Activated T-helper 1 cell treated with anti-CD3 and anti-CD28 coated beads, Interleukin-2, amount 50 U/mL, for 16 hours (primary cell): ENCODE measurements at places on chromosomes 2 and 18.

GRCh38 chr2:78408795-78409118 is 616.7 kb upstream of the REG3G start:
- DNase-seq, result no peak

DNA sequence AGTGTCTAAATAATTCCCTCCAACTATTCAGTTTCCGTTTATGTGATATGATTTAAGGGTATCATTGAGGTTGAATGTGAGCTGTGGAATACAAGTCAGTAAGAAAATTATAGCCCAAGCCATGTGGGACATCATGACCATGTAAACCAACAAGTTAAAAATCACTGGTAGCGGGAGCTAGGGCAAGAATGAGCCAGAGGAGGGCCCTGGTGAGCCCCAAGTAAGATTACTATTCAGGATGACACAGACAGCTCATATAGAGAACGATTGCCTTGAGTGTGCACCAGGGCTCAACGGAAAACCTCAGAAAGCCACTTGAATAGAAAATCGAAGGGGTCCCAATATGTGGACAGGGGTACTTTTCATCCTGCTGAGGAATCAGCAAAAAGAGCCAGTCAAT is 87.8 kb upstream of the RBMS1 start:
- no peak for DNase-seq

- no peak for DNase-seq
Measured at GRCh38 chr2:8148260-8149006, 533.4 kb upstream of the ID2 start.

- DNase-seq, result no peak
Measured at GRCh38 chr2:182447863-182448262, 21.0 kb upstream of the PDE1A start.

DNA sequence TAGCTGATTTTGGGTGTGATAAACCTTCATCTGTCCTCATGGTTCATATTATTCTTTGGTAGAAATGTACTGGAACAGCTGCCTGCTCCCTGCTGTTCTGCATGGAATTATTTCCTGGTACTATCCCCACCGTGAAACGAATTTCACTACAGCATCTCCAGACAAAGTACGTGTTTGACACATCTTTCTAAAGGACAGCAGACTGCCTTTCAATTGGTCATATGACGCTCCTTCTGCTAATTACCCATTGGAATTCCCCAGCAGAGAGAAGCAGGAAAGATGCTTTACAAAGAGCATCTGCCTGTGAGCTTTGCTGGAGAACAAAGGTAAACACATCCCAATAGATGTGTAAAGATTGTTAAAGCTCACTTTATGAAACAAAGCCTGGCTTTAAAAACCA is 4.4 kb upstream of the RFX8 start:
- no peak for DNase-seq

GRCh38 chr2:219071131-219071816 is 10.6 kb upstream of the IHH start:
- no peak for DNase-seq

GRCh38 chr18:59884351-59884750 is 15.4 kb upstream of the PMAIP1 start:
- DNase-seq, result no peak

DNA sequence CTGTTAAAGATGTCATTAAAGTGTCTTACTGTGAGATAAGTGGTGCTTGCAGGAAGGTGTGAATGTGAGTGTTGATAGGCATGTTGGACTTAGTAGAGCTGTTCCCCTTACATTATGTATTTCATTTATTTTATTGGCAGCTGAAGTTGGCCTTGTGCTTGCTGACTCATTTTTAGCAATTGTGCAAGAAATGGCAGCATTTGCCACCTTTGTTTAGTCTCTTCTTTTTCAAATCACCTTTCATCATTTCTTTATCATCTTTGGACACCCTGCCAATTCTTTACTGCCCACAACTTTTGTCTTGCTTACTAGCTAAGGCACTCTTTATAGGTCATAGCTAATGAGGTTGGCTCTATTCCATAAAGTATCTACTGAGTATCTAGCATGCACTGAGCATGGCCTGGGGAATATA is 130.3 kb upstream of the LYPD6 start:
- DNase-seq, result no peak

DNA sequence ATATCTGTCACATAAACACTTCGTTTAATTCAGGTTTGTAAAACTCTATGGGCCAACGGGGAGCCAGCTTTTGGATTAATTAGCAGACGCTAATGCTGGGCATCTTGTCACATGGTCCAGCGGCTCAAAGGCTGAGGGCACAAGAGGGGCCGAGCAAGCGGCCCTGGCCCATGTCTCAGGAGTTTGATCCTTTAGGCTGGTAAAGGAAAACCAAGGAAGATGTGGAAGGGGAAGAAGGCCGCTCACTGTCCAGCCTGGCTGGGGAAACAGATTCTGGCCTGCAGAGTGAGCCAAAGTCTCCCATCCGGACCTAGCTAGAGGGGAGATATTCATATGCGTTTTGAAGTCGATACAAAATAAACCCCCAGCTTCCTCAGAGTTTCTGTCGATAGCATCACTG is 248.6 kb upstream of the SIX2 start:
- no peak for DNase-seq

DNA sequence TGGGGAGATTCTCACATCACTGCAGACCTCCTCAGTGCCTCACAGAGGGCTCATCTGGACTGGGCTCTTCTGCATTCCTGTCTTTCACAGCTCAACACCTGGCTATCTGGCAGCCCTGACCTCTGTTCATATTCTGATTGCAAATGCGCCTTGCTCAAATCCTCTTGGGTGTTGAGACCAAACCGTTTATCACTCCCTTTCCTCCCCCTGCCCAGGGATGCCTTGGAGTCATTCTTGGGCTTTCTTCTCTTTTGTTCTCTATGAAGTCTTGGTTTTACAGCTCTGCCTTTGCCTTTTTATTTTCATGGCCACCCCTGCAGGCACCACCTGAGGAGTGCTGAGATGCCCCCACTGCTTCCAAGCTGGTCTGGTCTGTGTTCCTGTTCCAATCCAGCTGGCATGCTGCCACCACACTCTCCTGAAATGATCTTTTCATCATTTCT is 26.3 kb downstream of the TUBB6 start:
- DNase-seq, result no peak

DNA sequence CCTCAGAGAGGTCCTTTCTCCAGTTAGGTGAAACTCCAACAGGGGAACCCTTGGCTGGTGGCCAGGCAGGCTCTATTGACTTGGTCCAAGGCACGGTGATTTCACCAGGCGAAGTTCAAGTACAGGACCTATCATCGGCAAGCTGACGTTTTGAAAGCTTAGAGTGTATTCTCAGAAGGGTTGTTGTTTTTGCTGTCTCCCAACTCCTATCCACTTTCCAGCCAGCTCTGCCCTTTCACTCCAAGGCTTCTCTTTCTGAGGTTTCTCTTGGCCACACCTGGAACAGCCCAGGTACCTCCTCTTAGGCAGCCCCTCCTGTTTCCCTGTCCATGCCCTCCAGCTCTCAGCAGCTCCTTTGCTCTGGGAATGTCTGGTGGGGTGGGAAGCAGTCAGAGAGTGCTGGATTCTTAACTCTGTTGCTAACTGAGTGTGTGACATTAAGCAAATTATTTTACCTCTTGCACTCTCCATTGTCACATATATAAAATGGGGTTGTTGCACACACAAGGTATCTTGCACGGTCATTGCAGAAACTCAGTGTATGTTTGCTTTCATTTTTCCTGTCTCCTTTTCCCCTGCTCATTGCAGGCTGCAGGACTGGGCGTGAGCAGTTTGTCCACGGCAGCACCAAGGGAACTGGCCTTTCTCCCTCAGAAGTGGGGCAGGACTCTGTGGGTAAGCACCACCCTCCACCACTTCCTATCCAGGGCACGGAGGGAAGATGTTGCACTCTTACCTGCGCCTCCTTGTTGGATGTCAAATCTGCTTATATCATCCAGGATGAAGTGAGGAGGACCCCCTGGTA is 30.2 kb downstream of the CAPN13 start:
- no peak for DNase-seq

DNA sequence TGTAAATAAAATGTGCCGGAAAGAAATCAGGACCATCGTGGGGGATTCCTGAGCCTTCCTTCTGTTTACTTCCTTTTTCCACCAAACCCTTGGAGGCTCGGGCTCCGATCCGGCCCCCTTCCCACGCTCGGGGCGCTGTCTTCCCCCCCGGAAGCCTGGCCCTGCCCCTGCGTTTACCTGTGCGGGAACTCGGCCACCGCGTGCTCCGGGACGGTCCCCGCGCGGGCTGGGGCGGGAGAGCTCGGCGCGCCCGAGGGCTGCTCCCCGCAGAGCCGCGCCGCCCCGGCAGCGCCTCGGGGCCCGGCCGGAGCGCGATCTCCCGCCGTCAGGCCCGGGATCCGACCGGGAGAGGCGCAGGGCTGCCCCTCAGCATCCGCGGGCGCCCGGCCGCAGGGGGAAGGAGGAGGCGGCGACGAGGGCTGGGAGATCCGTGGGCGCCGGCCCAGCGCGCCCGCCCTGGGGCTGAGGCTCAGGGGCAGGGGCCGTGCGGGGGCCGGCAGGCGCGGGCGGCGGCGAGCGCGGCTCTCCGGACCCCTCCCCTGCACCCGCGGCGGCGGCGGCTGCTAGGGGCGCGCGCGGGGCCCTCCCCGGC is 435 bp downstream of the ADCY3 start:
- no peak for DNase-seq

DNA sequence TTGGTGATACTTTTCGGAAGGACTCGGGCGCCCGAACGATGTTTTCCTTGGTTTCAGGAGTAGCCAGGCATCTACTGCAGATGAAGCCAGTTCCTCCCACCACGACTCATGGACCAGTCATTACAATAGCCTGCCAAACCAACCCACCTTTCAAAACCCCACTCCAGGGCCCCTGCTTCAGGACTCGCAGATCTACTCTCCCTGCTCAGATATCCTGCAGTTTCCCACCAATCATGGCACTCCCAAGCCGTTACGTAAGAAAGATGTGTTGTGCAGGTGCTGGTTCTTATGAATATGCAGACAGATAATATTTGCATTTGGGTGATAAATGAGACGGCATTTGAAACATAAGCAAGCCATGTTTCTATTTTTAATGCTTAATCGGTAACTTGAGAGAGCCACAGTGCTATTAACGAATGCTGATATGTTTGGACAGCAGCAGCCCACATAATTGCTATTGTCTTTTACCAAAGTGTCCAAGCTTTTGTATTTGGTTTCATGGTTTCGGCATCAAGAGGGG is 3.5 kb upstream of the CYS1 start:
- DNase-seq, result no peak
